ENCODE measurements at places on chromosomes 2 and 18.
A peak's percentile ranks its signal among the peaks of the same experiment; 100 is the strongest.

GRCh38 chr2:54763636-54764291, 40.3 kb downstream of the EML6 start:
- DNase-seq = no peak

- DNase-seq = no peak
Observed at GRCh38 chr2:14903709-14904374, 271.3 kb downstream of the LRATD1 start.

DNA sequence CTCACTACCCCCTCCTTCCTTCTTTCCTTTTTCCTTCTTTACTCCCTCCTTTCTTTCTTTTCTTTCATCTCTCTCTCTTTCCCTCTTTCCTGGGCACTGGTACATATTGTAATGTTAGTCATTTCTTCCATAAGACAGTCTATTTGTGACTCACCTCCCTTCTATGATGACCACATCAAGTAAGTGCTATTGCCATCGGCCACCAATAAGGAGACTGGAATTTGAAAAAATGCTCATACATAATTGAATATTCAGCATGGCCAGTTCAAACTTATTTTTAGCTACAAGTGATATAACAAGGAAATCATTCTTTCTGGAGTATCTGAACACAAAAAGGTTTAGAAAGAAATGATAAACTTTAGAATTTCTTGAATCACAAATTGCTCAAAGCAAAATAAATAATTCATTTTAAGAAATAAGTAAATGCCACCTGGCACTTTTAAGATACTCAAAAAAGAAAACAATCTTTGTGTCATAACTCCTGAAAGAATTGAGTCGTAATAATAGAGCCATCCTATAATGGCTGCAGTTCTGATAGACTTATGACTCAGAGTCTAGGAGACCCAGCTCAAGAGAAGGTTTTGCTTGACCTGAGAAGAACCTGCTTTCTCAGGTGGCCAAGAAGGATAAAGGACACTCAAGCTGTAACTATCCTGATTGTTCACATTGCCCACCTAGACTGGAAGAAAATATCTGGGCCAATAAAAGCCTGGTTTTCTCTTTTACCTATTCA, 51.6 kb upstream of the CCBE1 start:
- DNase-seq = no peak

GRCh38 chr2:118805064-118805690, 42.3 kb downstream of the EN1 start:
- DNase-seq = no peak

DNA sequence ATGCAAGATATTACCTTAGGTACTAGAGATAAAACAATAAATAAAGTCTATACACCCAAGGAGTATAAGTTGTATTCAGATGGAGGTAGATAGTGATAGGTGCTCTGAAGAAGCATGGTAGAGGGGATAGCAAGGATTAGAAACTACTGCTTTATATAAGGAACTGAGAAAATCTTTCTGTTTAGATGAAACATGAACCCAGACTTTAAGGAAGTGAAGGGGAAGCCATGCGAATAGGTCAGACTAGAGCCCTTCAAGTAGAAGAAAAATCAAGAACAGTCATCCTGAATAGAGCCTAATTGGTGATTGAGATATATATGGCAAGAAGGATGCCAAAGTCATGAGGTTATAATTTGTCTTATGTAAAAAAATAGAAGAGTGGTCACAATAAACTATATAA, 900.1 kb downstream of the MBD2 start:
- no peak for DNase-seq

DNA sequence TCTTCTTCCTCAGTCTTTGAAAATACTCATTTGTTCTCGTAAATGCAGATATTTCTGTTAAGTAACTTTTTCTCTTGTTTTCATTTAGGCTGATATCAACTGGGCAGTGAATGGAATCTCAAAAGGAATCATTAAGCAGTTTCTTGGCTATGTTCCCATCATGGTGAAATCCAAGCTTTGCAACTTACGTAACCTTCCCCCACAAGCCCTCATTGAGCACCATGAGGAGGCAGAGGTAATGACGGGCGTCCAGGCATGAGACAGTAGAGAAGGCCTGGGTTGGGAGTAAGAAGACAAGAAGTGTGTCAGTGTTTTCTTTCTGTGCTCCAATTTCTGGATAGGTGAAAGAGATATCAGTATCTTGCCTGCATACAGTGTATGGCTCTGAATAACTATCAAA, 5.1 kb downstream of the POLR1B start:
- DNase-seq = no peak

DNA sequence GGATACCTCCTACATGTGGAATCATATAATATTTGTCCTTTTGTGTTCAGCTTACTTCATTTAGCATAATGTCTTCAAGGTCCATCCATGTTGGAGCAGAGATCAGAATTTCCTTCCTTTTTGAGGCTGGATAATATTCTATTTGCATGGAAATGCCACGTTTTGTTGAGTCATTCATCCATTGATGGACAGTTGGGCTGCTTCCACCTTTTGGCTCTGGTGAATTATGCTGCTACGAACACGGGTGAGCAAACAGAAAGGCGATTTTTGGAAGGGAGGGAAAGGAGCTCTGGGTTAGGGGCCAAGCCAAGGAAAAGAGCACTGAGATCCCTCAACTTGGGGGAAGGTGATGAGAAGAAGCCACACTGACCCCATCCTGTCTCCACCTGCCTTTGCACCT, 260.5 kb downstream of the TNS1 start:
- no peak for DNase-seq

DNA sequence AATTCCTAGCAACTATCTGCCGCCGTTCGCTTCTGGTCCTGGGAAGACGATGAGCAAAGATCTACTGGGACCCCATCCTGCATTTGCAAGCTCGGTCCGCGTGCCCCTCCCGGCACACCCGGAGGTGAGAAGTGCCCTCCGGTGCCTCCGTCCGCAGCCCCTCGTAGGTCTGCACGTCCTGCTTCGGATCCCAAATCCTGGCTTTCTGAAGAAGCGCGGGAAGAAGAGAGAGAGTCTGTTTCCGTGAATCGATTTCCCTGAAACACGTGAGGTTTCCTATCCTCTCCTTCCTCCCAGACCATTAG, 5.0 kb upstream of the OSR1 start:
- no peak for DNase-seq

GRCh38 chr2:8232871-8233270, 449.0 kb upstream of the ID2 start:
- peak; percentile 1 for DNase-seq

DNA sequence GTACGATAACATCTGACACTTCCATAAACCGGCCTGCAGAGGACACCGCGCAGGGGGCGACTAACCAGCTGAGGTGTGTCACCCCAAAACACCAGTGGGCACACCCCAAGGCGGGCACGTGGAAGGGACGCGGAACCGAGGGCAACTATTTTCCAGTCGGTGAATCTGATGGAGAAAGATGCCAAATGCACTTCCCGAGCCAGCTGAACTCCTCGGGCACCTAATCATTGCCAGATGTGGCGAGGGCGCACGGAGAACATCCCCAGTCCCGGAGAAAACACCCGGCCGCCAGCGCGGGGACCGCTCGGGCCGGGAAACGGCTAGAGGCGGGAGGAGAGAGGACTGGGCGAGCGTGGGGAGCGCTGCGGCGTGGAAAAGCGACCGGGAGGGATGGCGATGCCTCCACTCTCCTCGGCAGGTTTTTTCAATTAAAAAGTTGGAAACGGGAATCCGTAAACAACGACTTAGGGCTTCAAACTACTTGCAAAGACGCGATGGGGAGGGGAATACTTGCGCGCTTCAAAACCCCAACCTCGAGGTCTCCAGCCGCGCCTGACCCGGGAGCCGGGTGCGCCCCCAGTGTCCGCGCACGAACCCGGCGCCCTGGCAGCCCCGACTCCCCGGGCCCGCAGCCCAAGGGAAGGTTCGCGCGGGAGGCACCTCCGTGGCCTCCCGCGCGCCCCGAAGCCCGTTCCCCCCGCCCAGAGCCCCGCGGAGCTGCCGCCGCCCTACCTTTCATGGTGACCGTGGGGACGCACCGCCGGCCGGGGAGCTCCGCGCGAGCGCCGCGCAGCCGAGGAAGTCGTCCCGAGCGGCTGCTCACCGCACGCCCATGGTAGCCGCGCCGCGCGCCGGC, 497 bp downstream of the COLEC12 start:
- DNase-seq = no peak

DNA sequence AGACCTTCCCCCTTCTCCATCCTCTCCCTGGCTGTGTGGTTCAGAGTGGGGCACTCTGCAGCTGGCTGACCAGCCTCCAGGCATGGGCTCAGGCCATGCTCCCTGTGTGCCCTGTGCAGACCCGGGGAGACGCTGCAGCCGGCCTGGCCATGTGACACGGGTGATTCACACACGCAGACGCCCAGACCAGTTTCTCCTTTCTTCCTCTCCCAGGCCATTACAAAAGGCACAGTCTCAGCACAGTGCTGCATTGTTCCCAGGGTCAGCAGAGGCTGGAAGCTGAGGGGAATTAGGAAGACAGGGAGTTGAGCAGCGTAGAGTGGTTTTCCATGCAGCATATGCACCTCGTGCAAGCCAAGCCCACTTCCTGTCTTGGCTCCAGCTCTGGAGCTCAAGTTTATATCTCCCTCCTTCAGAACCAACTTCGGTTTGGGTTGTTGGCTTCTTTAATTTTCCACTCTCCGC, 288.5 kb downstream of the TNS1 start:
- DNase-seq = no peak

DNA sequence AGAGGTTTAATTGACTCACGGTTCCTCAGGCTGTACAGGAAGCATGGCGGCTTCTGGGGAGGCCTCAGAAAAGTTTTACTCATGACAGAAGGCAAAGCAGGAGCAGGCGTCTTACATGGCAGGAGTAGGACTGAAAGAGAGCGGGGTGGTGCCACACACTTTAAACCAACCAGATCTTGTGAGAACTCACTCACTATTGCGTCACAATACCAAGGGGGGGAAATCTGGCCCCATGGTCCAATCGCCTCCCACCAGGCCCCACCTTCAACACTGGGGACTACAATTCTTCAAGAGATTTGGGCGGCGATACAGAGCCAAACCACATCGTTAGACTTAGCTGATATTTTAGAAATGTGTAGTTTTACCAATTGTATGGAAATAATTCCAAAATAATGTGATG, 77.6 kb upstream of the SLC4A10 start:
- DNase-seq = no peak

- DNase-seq = no peak
Observed at GRCh38 chr18:44817831-44818473, 137.3 kb downstream of the SETBP1 start.

DNA sequence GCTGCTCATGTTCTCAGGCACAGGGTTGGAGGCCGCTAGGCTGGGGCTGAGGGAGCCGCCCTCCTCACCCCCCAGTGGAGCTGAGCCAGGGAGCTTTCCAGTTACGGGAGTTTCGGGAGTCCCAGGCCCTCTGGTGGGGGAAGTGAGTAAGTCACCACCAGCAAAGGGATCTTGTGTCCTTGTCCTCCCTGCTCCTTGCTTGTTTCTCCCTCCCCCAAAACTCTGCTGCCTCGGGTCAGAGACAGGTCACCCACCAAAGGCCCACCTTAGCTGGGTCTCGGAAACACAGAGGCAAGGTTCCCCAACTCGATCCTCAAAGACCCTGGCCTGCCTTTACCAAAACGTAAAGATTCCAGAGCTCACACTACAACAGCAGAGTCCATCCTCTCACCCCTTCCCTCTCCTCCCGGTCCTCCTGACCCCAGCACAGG, 60.5 kb upstream of the POMC start:
- no peak for DNase-seq

DNA sequence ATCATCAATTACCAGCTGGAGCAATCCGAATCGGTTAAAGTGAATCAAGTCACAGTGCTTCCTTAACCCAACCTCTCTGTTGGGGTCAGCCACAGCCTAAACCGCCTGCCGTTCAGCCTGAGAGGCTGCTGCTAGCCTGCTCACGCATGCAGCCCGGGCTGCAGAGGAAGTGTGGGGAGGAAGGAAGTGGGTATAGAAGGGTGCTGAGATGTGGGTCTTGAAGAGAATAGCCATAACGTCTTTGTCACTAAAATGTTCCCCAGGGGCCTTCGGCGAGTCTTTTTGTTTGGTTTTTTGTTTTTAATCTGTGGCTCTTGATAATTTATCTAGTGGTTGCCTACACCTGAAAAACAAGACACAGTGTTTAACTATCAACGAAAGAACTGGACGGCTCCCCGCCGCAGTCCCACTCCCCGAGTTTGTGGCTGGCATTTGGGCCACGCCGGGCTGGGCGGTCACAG, 496 bp upstream of the ITGA4 start:
- DNase-seq = no peak

DNA sequence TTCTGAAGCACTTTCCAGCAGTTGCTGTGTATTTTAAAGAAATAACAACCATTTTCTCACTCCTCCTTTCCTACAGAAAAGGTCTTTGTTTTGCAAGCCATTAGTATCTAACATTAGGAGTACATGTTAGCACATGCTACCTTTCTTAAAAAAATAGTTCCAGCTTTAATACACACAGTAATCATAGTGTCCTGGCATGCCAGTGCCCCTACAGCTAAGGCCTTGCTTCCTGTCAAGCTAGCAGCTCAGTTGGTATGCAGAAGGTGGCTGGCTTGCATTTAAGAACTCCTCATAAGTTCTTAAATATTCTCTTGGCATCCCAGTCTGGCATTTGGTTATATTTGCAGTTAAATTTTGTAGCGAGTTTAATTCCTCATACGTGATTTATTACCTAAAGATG, 141.3 kb upstream of the IL1R2 start:
- DNase-seq = no peak

GRCh38 chr2:198692907-198693510, 764.7 kb downstream of the SATB2 start:
- DNase-seq = no peak

DNA sequence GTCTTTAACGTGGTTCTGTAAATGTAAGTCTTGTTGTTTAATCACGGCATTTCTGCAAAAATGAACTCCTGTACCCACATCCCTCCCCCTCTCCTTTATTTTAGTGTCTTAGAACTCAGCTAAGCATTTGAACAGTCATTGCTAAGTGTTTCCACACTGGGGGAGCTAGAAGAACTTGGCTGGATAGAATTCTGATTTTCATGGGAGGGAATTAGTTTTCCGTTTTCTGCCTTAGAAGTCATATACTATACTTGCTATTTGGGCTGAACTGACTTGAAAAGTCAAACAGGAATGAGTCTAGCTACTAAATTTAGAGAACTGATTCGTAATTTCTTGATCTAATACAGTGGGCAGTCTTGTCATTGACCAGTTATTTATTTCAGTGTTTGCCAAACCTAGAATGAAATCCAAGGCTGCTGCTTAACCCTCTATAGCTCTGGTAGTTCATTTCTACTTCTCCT, 61.1 kb downstream of the FMNL2 start:
- DNase-seq = no peak
